ENCODE measurements at places on chromosomes 1 and 21.

DNA sequence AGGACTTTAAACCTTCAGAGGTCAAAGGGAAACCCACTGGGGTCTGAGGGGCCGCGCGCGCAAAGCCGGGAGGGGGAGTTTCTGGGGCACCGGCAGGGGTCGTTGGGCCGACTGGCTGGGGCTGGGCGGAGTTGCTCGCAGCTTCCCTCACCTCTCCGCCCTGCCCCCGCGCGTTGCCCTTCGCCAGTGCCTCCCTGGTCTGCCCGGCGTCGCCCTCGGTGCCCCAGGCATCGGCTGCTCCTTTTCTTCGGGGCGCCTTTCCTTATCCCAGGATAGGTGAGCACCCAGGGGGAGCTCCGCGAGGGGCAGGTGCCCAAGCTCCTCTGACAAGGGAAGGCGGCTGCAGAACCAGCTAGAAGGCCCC lies 390 bp upstream of the NGF start:
- no peak for DNase-seq

DNA sequence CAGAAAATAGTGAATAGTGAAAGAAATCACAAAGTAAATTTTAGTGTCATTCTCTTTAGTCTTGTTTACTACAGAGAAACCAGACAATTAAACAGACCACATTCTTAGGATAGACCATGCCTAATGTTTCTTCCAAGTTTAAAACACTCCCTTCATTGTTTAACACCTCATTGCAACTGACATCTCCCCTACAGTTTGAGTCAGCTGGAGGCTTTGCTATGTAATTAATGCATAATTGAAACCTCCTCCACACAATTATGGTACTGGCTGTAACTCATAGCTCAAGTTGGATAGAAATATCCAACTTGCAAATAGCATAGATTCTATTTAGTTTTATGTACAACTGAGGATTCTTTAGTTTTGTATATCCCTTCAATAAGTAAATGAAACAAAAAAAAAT lies 35.2 kb upstream of the B3GALT2 start:
- DNase-seq, result no peak

DNA sequence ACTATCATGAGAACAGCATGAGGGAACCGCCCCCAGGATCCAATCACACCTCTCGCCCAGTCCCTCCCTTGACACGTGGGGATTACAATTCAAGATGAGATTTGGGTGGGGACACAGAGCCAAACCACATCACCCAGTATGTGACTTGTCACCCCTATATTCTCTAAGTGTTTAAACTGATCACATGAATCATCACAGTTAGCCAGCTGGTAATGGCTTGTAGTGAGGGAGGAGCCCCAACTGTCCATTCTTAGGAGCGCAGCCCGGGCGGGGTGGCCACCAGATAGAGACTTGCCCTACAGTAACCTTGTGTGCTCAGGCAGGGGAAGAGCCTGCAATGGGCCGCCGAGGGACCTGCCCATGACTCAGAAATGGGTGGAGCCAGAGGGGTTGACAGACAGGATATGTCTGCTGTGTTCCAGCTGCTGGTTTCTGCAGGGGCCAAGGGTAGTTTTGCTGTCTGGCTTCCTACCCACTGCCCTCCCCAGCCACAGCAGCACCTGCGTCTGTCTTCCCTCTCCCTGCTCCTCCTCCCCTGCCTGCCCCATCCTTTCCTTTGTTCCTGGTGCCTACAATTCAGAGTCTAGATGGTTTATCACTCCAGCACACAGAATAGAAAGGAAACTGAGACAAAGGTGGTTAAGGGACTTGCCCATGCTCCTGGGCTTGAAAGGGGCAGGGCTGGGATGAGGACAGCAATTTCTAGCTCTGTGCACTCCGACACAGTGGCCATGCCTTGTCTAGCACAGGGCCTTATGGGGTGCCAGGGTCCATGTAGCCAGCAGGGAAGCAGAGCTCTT lies 9.2 kb downstream of the ABCG1 start:
- DNase-seq, result peak; percentile 70

- no peak for DNase-seq
These were observed 50.4 kb downstream of the ARHGAP29 start for GRCh38 chr1:94186946-94187345.

DNA sequence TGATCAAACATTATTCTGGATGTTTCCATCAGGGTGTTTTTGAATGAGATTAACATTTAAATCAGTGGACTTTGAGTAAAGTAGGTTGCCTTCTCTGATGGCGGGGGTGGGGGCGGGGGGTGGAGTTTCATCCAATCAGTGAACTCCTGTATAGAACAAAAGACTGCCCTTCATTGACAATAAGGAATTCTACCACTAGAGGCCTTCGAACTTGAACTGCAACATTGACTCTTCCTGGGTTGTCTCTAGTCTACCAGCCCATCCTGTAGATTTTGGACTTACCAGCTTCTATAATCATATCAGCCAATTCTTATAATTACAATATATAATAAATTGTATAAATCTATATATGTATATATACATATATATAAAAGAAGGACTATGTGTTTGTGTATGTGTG lies 520.4 kb upstream of the CXADR start:
- no peak for DNase-seq

DNA sequence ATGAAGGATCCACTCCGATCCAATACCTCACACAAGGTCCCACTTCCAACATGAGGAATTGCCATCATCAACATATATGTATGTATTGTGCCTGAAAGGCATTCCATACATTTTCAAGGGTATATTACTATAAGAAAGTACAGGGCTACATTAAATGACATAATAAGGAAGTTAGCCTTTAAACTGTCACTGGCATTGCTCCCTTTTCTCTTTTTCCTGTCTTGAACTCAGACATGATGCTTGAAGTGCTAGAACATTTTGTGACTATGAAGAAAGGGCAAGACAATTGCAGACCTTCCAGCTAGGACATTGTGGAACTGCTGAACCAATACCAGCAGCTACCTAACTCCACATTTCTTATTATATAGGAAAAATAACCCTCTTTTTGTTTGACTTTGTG lies 2.9 kb upstream of the TSPAN2 start:
- no peak for DNase-seq

DNA sequence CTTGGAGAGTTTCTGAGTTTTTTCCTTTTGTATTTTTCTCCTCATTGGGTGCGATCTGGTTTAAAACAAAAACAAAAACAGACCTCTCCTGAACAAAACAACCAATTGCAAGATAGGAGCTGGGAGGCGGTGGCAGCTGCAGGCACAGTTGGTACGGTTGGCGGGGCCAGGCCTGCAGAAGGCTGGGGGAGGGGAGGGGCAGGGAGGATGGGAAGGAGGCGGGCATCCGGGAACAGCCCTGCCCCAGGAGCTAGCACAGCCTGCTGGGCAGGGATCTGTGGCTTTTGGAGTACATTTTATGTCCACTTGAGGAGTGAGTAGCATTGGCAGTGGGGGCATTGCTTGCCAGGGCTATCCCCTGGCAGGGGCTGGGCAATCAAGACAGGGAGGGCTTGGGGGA lies 5.2 kb downstream of the CAPN9 start:
- no peak for DNase-seq

DNA sequence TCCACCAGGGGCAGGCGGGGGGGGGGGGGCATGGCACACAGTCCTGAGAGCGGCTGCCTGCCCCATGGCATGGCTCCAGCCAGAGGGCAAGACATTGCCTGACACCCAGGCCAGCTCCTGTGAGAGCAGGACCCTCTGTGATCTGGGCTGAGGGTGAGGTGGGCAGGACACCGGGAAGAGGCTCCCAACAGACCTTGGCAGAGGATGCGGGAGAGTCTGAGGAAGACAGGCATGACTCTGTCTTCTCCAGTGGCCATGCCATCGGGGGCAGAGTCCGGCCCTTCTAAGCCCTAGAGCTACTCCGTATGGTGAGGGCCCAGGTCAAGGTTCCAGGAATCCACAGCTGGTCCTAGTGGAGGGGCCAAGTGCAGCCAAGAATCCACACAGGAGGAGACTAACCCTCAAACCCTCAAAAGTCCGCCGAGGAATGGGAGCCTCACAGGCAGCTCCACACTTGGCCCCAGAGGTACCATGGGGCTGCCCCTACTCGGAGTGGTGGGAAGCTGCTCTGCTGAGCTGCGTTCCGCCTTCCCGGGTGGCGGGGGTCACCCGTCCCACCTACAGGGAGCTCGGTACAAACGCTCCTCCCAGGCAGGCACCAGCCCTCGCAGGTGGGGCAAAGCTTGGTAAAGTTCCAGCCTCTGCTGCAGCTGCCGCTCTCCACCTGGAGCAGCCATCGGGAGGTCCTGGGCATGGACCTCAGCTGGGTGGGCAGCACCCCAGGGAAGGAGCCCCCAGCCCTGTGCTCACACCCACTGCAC lies 6.5 kb downstream of the ACTRT2 start:
- no peak for DNase-seq

DNA sequence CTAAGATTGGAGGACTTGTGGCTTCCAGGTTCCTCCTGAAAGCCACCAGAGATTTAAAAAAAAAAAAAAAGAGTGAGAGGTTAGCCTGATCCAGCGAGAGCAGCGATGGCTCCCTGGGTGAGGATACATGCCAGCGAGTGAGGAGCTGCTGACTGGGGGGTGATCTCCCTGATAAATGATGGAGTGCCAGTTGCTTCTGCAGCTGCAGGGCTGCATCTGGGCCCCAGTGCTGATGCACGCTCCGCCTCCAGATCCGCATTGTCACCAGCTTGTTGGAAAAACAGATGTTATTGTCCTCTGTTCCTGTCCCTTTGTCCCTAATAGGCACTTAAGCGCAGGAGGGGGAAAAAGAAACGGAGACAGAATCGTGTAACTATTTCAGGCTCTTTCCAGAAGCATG lies 28.6 kb downstream of the UBIAD1 start:
- no peak for DNase-seq

- DNase-seq, result no peak
These were observed 72.5 kb downstream of the CD34 start for GRCh38 chr1:207838156-207839082.

- peak; percentile 11 for DNase-seq
These were observed 16.1 kb downstream of the ENSA start for GRCh38 chr1:150613061-150613920.

DNA sequence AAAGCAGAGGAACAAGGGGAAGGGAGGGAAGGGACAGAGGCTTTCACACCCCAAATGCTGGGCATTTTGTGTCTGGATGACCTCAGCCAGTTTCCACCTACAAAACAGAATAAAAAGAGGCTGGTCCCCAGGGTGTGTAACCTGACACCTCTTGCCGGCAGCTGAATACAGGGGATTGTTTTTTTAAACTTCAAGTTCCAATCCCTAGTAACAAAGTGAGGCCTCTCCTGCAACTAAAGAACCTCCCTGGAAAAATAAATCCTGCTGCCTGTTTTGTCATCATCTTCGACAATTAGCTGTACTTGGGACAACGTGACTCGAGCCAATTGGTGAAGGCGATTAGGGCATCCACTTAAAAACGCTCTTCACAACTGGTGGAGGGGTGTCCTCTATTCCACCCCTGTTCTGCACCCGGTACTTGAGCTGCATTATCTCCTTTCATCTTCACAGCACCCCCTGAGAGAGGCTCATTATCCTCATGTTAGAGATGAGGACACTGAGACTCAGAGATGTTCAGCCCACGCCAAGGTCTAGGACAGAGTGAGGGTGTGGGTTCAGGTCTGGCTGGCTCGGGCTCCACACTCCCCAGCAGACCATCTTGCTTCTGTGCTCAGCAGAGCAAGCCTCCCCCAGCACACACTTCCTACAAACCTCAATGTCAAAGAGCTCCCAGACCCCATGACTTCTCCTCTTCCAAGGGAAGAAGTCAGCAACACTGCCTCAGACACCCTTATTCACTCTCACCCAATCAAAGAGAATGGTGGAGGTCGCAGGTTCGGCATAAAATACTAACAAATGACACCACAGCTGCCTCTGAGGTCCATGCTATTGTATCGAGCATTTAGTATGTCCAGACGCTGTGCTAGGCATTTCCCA lies 15.2 kb downstream of the ITPKB start:
- no peak for DNase-seq

Measured in kidney glomerular epithelial cell (primary cell).